Activated naive CD4-positive, alpha-beta T cell treated with anti-CD3 and anti-CD28 coated beads for 36 hours (primary cell): ENCODE measurements at places on chromosomes 1 and 21. TPM values are rescaled to one million over a fixed set of nuclear protein-coding genes. Genes with fewer than 3 reads are reported as not detected.

Gene CHTOP
- total RNA-seq: 91.3 TPM

GRCh38 chr1:74363220-74363619, 128.0 kb downstream of the TNNI3K start:
- H3K27ac ChIP-seq: no peak overlapping the region
- H3K27me3 ChIP-seq: no peaks in the 10 kb centered on the region
- DNase-seq: no peak
- H3K36me3 ChIP-seq: no peaks in the 10 kb centered on the region

DNA sequence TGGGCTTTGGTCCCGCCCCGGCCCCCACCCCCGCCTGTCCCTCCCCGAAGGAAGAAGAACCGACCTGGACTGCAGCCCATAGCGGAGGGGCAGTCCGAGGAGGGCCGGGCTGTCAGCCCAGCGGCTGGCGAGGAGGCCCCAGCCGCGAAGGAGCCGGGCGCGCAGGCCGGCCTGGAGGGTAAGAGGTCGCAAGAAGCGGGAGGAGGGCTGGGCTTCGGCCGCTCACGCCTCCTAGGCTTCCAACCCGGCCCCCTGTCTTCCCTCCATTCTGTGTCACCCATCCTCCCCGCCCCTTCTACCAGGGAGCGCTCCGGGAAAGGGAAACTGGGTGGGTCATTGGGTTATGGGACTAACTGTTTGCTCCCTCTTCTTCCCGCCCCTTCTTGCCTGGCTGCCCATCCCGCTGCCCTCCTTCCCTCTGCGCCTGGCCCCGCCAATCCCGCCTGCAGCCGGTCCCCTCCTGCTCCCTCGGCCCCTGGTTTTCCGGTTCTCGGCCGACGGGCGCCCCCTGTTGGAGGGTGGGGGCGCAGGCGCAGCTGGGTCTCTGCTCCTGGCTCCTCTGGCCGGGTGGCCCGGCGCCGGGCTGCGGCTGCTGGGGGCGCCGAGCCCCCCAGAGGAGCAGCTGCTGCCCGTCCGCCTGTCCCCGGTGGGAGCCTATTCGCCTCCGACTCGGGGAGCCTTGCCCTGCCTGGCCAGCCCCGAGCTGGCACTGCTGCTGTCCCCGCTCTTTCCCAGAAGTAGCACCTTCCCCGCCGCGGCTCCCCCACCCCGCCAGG, 2.4 kb downstream of the RUSC1 start:
- peak overlapping the region; percentile 86 for H3K4me3 ChIP-seq
- peaks cover 42% of the 10 kb centered on the region for H3K4me1 ChIP-seq
- H3K36me3 ChIP-seq: peaks cover 11% of the 10 kb centered on the region
- DNase-seq: peak; percentile 90

- H3K4me3 ChIP-seq: no peak overlapping the region
- H3K27ac ChIP-seq: no peak overlapping the region
- peak; percentile 59 for DNase-seq
- H3K4me1 ChIP-seq: no peaks in the 10 kb centered on the region
Observed at GRCh38 chr1:209850342-209850979, 22.7 kb downstream of the UTP25 start.

DNA sequence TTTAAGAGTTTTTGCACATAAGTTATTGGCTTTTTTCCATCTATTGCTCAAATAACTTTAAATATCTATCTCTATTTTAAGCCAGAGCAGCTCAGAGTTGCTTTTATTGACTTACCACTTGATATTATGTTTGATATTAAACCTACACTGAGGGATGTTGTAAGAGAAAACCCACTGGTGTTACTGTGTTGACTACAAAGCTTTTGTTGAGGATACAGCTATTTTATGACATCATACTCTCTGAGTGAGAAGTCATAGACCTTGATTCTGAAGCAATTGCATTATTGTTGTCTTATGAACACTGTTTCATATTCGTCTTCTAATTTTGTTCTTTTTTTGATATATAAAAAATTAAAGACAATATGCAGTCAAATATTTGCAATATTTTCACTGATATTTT, 560.4 kb downstream of the PTBP2 start:
- DNase-seq: no peak
- peaks cover 28% of the 10 kb centered on the region for H3K36me3 ChIP-seq
- no peak overlapping the region for H3K27ac ChIP-seq
- no peaks in the 10 kb centered on the region for H3K27me3 ChIP-seq

DNA sequence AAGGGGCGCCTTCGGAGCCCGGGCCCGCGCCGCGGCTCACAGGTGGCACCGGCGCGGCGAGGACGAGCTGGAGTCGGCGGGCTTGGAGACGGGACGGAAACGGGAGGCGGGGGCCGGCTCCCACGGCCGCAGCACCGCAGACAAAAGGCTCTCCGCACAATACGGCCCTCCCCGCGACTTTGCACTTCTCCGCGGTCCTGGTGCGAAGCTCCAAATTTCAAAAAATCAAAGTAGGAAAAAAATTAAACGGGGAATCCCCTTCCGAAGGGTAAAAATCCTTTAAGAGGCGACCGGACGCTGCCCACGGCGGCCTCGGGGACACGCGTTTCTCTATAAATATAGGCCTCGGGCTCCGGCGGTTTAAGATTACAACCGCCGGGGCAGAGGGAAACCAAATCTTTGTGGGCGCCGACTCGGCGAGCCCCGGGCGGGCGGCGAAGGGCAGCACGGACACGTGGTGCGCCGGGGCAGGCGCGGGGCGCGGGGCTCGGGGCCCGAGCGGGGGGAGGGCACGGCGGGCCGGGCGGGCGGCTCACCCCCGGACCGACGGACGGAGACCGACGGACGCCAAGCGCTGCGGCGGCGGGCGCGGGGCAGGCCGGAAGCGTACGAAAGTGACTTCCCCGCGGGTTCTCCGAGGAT, 453 bp downstream of the PABPC4 start:
- H3K4me1 ChIP-seq: peaks cover 37% of the 10 kb centered on the region
- no peaks in the 10 kb centered on the region for H3K27me3 ChIP-seq
- H3K36me3 ChIP-seq: peaks cover 41% of the 10 kb centered on the region
- H3K27ac ChIP-seq: peak overlapping the region; percentile 91
- H3K4me3 ChIP-seq: peak overlapping the region; percentile 84

DNA sequence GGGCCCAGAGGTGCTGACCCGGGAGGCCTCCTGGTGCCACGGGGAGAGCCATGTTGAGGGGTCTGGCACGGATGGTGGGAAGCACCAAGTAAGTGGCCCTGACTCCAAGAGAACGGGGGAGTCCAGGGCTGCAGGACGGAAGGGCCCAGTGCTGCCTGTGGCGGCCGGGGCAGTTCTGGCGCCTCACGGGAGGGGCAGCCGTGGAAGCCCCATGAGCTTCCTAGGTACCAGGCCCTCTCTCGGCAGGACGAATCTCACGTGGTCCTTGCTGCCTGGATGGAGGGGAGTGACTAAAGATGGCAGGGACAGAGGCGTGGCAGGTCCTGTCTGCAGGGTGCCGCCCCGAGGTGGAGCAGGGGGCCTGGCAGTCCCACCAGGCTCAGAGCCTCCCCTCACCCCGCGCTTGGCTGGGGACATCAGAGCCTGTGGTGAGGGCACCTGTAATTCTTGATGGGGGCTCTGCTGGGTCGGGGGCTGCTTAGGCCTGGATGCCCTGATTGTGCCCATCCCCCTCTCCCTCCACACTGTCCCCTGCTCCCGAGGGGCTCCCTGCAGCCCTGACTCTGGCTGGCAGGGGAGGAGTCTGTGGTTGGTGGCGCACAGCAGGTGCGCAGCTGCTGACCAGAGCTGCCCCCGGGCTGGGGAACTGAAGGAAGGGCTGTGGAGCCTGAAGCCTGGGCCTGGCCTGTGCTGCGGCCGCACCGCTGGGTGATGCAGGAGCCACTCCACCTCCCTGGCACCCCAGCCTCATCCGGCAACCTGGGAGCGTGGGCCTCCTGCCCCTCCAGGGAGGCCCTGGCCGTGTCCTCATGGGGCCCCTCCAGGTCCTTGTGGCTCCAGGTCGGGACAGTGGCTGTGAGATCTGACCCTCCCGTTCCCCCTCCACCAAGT, 31.4 kb downstream of the POFUT2 start:
- H3K27me3 ChIP-seq: peaks cover 9% of the 10 kb centered on the region
- H3K4me1 ChIP-seq: peaks cover 9% of the 10 kb centered on the region
- no peak overlapping the region for H3K27ac ChIP-seq
- H3K4me3 ChIP-seq: no peak overlapping the region
- H3K36me3 ChIP-seq: no peaks in the 10 kb centered on the region
